Globus pallidus (tissue), 1 donor: ENCODE measurements at places on chromosomes 16 and 17.
A peak's percentile ranks its signal among the peaks of the same experiment; 100 is the strongest.

DNA sequence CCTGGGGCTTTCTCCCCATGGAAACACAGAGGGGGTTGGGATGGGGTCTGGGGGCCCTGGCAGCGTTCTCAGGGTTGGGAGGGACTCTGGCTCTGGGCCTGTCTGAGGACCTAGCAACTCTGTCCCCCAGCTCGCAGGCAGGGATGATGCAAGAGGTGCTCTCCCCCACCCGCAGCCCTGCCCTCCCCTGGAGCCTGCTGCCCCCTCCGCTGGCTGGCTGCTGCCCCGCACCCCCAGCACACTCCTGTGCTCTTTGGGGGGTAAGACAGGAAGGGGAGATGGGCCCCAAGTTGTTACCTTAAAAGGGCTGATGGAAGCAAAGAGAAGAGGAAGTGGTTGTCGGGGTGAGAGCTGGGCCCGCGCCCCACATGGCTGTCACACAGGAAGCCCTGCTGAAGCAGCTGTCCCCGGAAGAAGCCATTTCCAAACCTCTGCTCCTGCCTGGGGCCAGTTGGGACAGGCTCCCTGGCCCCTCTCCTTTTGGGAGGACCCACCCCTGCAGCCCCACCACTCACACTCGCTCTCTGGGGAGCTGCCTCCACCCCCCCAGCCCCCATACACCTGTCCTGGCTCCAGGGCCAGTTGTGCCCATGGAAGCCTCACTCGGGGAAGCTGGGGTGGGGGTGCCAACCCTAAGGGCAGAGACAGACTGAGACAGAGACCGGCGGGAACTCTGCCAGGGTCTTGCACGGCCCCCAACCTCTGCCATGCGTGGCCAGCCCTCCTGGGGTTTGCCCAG lies 2.5 kb downstream of the CORO1A start:
- peak; percentile 61 for DNase-seq

GRCh38 chr17:38690386-38690785 lies 14.7 kb upstream of the MLLT6 start:
- DNase-seq = no peak

DNA sequence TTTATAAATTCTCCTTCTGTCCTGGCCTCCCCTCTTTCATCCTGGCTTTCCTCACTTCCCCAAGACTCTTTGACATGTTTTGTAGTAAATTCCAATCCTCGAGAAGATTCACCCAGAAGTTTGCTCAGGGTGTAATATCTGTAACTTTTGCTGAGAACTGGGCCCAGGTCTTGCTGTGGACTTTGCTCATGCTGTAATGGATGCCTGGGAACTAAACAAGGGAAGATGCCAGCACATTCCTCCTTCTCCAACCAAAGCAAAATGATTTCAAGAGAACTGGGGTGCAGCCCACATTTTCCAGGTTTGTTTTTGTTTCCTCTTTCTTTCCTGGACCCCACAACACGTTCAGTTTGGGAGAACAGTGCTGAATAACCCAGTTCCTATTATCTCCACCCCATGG lies 6.6 kb upstream of the SALL1 start:
- no peak for DNase-seq

- DNase-seq = no peak
Observed at GRCh38 chr17:55037828-55038227, 69.3 kb downstream of the STXBP4 start.

DNA sequence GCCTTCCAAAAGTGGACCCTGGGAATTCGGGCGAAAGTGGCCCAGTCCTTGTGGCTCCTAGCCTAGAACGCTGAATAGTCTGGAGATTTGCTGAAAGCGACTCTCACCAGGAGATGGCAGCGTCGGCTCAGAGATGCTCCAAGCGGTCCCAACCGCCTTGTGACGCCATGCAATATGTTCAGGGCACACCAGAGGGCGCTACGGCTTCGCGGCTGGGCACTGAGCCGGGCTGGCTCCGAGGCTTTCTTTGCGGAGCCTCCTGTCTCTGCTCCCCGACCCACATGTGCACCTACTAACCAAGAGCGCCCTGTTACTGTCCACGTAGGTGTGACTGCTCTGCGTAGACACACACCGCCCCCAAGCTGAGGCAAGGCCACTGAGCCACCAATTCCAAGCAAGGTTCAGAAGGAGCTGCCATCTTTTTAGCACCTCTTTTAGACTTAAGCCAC lies 36.9 kb downstream of the SYCE1L start:
- DNase-seq = peak; percentile 82

GRCh38 chr17:57772774-57773173 lies 27.7 kb upstream of the CCDC182 start:
- DNase-seq = no peak

GRCh38 chr17:78583091-78583490 lies 5.9 kb upstream of the DNAH17 start:
- no peak for DNase-seq

GRCh38 chr16:56971768-56972043 lies 10.0 kb downstream of the CETP start:
- DNase-seq = no peak

DNA sequence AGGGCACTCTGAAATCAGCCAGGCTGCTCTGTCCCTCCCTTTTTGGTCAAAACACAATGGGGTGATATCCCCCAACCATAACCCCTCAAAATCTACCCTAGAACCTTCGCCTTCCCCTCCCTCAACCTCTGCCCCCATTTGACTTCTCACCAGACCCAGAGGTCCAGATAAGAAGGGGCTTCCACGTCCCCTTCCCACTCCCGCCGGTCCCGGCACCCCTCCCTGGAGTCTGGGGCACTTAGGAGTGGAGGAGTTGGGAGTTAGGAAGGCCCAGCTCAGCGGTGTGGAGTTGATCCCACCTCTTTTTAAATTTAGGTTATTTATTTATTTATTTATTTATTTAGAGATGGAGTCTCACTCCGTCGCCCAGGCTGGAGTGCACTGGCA lies 619 bp upstream of the TMEM92 start:
- no peak for DNase-seq
